ENCODE measurements at places on chromosomes 4 and X. TPM values are rescaled to one million over a fixed set of nuclear protein-coding genes. Genes with fewer than 3 reads are reported as not detected.
A peak's percentile ranks its signal among the peaks of the same experiment; 100 is the strongest.

DNA sequence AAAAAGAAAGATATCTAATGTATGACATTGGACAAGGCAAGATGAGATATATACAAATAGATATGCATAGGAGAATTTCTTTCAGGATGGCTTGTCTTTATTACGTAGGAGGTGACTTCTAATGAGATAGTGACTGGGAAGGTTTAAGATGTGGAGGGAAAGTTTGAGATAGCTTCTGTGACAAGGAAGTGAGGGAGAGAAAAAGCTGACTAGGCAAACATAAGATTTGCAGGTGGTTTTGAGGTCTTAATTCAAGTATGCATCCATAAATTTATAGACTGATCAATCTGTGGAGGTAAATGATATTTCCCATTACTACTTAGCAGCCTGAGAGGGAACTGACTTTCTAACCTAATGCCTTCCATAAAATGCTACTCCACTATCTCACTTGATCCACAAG is 29.0 kb upstream of the MAGEB18 start:
- H3K36me3 ChIP-seq, result no peaks in the 10 kb centered on the region
- no peak for DNase-seq
- H3K27me3 ChIP-seq, result no peaks in the 10 kb centered on the region
- H3K4me1 ChIP-seq, result no peaks in the 10 kb centered on the region
- H3K27ac ChIP-seq, result no peak overlapping the region

DNA sequence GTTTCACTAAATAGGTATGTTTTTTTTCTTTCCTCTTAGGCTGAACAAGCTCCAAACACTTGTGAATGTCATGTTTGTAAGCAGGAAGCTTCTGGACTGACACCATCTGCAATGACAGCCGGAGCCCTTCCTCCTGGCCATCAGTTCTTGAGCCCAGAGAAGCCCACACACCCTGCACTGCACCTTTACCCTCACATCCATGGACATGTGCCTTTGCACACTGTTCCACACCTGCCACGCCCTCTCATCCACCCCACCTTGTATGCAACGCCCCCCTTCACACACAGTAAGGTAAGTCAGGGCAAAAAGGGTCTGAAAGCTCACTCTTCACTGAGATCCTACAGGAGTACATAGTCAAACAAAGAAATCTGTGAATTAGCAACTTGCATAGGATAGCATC is 84.1 kb downstream of the TNIP2 start:
- no peaks in the 10 kb centered on the region for H3K27me3 ChIP-seq
- peaks cover 10% of the 10 kb centered on the region for H3K36me3 ChIP-seq
- no peak overlapping the region for H3K4me3 ChIP-seq
- H3K27ac ChIP-seq, result no peak overlapping the region

GRCh38 chr4:46387956-46388355 is 2.0 kb downstream of the GABRA2 start:
- H3K4me3 ChIP-seq, result no peak overlapping the region
- DNase-seq, result no peak
- H3K27ac ChIP-seq, result no peak overlapping the region

- no peak overlapping the region for H3K27ac ChIP-seq
- H3K36me3 ChIP-seq, result no peaks in the 10 kb centered on the region
- no peaks in the 10 kb centered on the region for H3K4me1 ChIP-seq
- H3K27me3 ChIP-seq, result no peaks in the 10 kb centered on the region
- H3K4me3 ChIP-seq, result no peak overlapping the region
- no peak for DNase-seq
Observed at GRCh38 chrX:10519278-10519677, 101.1 kb downstream of the MID1 start.

DNA sequence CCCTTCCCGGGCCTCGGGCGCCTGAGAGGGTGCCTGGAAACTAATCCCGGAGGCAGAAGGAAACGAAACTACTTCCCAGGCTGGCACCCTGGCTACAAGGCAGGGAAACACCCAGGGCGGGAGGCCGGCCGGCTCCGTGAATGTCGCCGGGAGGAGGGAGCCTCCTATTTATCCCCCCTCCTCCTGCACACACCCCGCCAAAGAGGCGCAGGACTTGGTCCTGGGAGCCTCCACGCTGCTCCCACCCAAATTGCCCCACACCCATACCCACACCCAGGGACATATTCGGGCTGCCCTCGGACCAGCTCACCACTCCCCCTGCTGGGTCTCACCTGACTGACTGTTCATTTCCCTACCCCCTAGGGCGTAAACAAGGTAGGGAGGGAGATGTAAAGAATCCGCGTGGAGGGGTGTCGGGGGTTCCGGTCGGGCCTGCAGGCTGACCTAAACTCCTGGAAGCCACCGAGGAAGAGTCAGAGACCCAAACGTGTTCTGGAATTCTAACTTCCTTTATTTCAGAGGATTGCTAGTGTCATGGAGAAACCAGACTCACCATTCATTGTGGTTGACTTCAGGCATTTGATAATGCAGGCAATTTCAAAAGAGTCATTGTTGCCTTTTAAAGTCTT is at the start of gene BTC:
Gene BTC (minus strand): TSS at position 142 of the 629 bp plus-strand sequence. CDS start 198 bp downstream, outside the sequence.
- peak within 1 kb of the TSS; percentile 97 for H3K27ac ChIP-seq
- no peaks in the 10 kb centered on the region for H3K4me1 ChIP-seq
- no peaks in the 10 kb centered on the region for H3K36me3 ChIP-seq
- H3K27me3 ChIP-seq, result no peaks in the 10 kb centered on the region

DNA sequence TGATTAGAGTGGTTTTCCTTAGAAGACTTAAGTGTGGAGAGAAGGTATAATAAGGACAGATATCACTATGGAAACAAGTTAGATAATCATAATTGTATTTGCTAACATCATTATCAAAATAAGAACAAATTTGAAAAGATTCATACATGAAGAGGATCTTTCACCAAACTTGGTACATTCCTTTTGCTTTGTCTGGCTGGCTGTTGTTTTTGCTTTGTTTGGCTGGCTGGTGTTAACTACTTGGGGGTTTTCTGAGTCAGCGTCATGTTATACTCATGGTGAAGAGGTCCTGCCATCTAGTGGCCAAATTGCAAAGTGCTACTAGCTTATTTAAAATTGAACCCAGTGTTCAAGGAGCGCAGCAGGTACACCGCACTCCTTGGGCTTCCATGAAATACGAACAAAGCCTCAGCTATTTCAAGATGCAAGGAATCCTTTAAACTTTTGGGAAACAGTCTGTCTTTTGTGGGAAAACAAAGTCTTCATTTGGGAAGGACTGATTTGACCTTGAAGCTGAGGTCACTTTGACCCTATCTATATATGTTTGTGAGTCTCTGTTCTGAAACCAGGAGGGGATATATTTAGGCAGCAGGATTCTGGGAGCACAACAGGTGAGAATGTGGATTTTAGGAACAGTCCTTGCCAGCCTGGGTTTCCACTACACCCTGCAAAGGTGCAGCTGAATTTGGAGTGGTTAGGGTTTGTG is 129.7 kb downstream of the PLS3 start:
- no peak for DNase-seq
- H3K27me3 ChIP-seq, result no peaks in the 10 kb centered on the region
- no peaks in the 10 kb centered on the region for H3K4me1 ChIP-seq
- no peaks in the 10 kb centered on the region for H3K36me3 ChIP-seq
- no peak overlapping the region for H3K27ac ChIP-seq

DNA sequence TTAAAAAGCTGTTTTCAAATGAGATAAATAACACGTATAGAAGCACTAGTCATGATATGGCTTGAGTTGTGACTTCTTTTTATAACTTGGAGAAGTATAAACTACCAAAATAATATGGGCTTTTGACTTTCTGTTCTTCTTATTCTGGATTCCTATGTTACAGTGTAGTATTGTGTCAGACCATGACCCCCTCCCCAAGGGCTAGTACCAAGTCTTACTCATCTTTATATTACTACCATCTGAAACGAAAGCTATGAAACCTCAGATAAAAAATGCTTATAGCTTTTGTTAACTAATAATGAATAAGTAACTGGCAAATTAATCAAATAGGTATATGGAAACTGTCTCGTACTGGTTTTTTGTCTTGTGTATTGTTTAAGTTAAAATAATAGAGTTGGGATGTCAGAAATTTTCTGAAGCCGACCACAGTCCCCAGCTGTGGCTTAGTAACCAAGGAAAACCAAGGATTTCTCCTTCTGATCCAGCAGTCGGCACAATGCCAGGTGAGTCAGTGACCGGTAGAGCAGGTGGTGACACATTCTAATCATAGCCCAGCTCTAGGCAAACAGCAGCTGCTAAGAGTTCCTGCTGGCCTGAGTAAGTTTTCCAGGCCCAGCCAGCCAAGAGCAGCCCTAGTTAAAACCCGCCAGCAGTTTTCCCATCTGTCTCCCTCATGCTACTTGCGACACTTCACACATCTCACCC is 163.3 kb upstream of the PRDX4 start:
- peaks cover 16% of the 10 kb centered on the region for H3K4me1 ChIP-seq
- H3K27me3 ChIP-seq, result no peaks in the 10 kb centered on the region
- DNase-seq, result peak; percentile 93
- peak overlapping the region; percentile 47 for H3K27ac ChIP-seq

DNA sequence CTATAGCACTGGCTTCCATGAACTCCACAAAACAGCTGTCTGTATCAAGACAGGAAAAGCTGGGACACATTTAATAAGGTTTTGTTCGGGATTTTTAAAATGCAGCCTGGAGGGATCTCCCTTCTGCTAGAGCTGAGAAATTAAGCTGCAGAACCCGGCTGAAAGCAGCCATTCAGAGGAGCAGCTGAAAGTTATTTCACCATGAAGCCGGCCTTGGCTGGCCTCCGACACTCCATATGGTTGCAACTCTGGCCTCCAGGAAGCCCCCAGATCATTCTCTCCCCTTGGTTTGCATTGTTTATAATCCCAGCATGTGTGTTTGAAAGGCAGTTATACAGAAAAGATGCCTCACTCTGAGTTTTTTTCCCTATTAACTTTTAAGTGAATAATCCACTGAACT is 239.4 kb downstream of the SPATA18 start:
- no peak overlapping the region for H3K27ac ChIP-seq
- H3K36me3 ChIP-seq, result no peaks in the 10 kb centered on the region
- no peak overlapping the region for H3K4me3 ChIP-seq
- H3K4me1 ChIP-seq, result no peaks in the 10 kb centered on the region
- DNase-seq, result no peak
- no peaks in the 10 kb centered on the region for H3K27me3 ChIP-seq

DNA sequence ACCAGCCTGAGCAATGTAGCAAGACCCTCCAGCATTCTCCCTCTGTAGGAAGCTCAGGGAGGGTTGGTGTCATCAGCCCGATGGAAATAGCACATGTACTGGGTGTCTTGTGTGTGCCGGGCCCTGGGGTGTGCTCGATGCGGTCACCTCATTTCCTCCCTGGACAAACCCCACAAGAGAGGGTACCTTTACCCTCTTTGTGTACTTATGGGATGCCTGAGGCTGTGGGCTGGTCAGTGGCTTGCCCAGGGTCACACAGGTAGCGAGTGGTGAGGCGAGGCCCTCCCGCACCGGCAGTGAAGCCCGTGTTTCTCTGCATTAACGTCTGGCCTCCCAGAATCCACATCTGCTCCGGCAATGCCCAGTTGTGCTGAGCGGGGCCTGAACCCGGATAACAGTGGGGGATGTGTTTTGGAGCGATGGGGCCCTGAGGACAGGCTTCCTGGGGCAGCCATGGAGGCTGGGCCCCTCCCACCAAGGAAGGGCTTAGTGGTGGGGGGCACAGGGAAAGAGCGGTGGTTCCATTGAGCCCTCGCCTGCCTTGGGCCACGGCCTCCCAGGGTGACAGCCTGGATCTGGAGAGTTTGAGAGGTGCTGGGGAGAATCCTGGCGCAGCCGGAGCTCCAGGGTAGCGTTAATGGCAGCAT is 8.1 kb downstream of the PSAPL1 start:
- DNase-seq, result peak; percentile 47
- H3K36me3 ChIP-seq, result no peaks in the 10 kb centered on the region

DNA sequence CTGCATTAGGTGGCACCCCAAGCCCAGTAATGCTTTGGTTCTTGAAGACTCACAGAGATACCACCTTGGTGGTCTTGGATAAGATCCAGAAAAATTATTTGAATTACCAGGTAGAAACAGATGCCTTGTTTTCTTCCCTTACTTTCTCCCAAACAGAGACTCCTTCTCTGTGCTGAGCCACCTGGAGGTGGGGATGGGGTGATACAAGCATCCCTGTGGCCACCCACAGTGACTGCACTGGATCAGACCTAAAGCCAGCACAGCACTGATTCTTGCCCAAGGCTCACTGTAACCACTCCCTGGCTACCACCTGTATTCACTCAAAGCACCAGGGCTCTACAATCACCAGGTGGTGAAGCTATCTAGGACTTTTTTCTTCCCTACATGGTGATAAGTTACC is 156.8 kb downstream of the TEX13A start:
- DNase-seq, result no peak
- no peak overlapping the region for H3K27ac ChIP-seq
- no peaks in the 10 kb centered on the region for H3K36me3 ChIP-seq
- no peak overlapping the region for H3K4me3 ChIP-seq

DNA sequence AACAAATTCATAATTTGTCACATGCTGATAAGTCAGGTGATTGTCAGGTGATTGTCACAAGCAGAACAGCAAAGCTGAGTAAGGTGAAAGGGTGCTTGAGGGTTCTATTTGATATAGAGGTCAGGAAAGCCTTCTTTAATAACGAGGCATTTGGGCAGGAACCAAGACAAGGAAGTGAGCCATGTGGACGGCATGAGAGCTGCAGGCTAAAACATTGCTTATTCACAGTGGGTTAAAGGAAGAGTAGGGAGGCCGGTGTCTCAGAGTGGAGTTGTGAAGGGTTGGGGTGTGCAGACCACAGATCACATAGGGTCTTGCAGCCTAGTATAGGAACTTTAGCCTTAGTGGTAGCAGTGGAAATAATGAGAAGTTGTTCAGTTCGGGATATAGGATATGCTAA is 31.3 kb upstream of the CYP2U1 start:
- DNase-seq, result no peak
- H3K36me3 ChIP-seq, result no peaks in the 10 kb centered on the region
- no peak overlapping the region for H3K4me3 ChIP-seq
- no peak overlapping the region for H3K27ac ChIP-seq
- no peaks in the 10 kb centered on the region for H3K4me1 ChIP-seq
- H3K27me3 ChIP-seq, result no peaks in the 10 kb centered on the region

DNA sequence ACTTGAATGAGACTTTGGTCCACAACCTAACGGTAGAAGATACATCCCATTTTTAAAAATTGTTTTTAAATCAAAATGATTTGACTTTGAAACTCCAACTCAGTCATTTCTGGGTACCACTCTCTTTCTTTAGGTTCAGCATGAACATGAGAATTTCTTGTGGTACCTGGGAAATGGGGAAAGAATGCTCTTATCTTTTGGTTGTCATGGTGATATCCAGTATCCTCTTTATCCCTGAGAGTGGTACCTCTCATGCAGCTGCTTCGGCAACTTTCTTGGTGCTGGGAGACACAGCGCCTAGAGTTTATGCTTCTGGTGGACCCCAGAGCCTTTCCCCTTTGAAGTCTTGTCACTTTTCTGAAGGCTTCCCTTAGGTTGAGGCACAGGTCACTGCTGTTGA is 465.1 kb upstream of the FAT1 start:
- H3K4me3 ChIP-seq, result no peak overlapping the region
- H3K4me1 ChIP-seq, result no peaks in the 10 kb centered on the region
- no peaks in the 10 kb centered on the region for H3K36me3 ChIP-seq
- no peak overlapping the region for H3K27ac ChIP-seq
- DNase-seq, result no peak

GRCh38 chrX:13452283-13452682 is 117.1 kb upstream of the EGFL6 start:
- H3K27ac ChIP-seq, result no peak overlapping the region
- H3K27me3 ChIP-seq, result peaks cover 8% of the 10 kb centered on the region
- H3K4me1 ChIP-seq, result no peaks in the 10 kb centered on the region
- H3K4me3 ChIP-seq, result no peak overlapping the region

HS3ST1 gene
- 0.87 TPM for total RNA-seq

ADAMTS3 gene
- total RNA-seq, result 0.09 TPM

HAND2 gene
- 2.4 TPM for total RNA-seq

ASB12 gene
- not detected for total RNA-seq

FGF13 gene
- total RNA-seq, result 0.83 TPM

SMIM10 gene
- total RNA-seq, result 0.74 TPM

RNF4 gene
- total RNA-seq, result 17.8 TPM

All from pancreas (tissue), 10 donors.